ENCODE measurements at places on chromosomes 3 and 15.
A peak's percentile ranks its signal among the peaks of the same experiment; 100 is the strongest.

DNA sequence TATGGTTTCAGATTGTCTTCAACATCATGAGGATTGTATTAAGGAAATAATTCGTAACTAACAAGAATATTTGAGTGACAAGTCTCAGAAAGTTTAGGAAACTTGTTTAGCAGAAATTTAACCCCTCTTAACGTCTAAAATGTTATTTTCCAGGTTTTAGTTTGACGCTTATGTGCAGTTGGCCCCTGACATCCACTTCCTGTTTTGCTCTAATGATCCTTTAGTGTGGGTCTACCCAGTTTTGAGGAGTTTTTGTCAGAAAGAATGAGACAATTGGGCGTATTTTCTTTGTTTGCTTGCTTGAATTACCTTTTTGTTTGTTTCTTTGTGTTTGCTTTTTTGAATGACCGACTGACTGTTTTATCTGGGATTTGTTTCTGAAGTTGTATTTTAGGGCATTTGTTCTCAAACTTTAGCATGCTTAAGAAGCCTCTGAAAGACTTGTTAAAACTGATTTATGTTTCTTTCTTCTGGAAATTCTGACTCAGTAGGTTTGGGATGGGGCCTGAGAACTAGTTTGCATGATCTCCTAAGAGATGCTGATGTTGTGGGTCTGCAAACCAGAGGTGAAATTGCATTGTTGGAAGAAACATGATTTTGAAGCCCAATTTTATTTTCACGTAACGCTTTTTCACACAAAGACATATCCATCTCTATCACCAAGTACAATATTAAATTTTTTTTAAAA lies 20.6 kb downstream of the RBMS3 start:
- no peak for DNase-seq

DNA sequence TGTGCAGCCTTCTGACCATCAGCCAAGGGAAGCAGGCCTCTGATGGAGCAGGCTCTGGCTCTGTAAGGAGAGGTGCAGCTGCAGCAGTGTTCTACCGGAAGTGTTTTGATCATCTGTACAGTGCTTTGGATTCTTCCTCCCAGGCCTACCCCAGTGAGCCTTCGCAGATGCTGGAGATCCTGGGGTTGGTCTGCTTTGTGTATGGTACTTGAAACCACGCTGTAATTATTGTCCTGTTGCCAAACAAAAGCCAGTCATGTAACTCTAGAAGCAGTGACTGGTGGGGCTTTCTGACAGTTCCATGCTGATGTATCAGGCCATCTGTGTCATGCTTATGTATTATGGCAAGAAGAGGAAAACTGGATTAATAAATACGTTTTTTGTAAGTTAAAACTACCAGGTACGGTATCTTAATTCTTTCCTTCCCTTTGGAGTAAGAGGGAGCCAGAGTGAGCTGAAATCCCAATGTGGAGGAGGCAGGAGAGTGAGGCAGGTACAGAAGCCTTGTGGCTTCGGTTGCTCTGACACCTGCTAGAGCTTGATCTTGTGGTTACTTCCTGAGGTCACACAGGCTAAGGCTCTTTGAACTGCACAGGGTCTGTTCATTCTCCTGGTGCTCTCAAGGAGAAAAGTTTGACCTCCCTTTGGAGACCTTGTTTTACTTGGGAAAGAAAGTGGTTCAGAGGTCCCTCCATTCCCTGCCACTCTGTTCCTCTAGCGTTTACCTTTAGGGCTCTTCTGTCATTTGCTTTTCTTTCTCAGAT lies 3.7 kb downstream of the TMEM42 start:
- no peak for DNase-seq

- DNase-seq, result no peak
Observed at GRCh38 chr3:197197334-197197733, 101.1 kb downstream of the DLG1 start.

GRCh38 chr3:149575961-149576564 lies 81.8 kb downstream of the WWTR1 start:
- peak; percentile 99 for DNase-seq

GRCh38 chr3:141629976-141630375 lies 108.1 kb upstream of the RNF7 start:
- DNase-seq, result no peak

- peak; percentile 70 for DNase-seq
Observed at GRCh38 chr3:190017521-190018288, 103.0 kb downstream of the P3H2 start.

DNA sequence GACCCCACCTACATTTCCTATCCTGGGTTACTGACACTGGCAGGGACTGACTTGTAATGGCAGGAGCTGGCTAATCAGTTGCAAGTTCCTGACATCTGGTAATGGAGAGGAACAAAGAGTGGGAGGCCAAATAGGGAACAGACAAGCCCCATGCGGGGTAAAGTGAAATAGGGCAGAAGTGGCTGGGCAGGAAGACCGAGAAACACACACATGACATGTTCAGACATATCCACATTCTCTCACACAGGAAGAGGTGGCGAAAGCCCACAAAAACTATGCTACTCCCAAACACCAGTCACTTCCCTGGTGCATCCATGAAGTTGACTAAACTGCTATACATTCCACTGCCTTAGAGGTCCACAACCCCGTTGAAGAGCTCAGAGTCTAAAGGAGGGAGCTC lies 394.1 kb upstream of the TBL1XR1 start:
- DNase-seq, result peak; percentile 96

- peak; percentile 87 for DNase-seq
Observed at GRCh38 chr3:172208586-172209332, 169.4 kb downstream of the FNDC3B start.

- DNase-seq, result no peak
Observed at GRCh38 chr3:150118219-150118618, 147.5 kb upstream of the PFN2 start.

DNA sequence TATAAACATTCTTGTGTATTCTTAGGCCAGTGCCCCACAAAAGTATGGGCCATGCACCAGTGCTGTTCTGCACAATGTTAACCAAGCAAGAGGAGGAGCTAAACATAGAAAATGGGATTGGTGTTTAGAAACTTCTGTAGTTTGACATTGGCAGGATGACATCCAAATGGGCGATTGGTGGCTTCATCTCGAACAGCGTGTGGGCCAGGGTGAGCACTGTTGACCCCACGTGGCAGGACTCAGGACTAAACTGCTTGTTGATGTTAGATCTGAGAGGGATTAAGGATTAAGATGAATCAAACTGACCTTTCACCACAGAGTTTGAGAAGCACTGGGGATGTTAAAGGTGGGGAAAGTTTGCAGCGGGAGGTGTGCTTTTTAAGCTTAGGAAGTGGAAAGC lies 31.9 kb downstream of the ZNF710 start:
- DNase-seq, result no peak

GRCh38 chr3:160747422-160747821 lies 8.6 kb upstream of the PPM1L start:
- DNase-seq, result no peak
